ENCODE measurements at places on chromosomes 4 and X.

DNA sequence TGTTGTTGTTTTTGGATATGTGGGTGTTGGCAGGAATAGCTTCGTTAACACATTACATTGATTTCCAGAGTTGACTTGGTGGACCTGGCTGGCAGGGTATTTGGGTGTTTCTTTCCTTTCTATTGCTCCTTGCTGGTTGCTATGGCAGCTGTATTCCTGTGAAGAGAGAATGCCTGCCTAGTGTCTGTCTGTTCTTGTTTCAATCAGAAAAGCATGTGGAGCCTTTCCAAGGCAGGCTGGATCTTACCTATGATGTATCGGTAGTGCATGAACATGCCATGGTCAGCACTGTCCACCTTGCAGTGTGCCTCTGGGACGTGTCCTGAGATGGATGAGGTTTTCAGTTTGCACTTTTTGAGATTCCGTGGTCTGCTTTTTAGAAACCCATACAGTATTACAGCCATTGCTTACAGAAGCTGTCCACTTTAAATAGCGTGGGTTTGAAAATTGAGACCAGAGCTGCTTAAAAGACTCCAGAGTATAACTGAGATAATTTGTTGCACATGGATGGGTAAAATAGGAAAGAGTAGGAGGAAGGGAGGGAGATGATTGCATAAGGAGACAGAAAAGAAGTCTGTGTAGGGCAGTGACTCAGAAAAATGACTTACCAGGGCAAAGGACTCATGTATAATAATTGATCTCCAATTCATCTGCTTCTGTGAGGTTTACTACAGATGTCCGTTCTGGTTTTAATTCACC is 20.0 kb upstream of the AADAT start:
- DNase-seq = no peak

DNA sequence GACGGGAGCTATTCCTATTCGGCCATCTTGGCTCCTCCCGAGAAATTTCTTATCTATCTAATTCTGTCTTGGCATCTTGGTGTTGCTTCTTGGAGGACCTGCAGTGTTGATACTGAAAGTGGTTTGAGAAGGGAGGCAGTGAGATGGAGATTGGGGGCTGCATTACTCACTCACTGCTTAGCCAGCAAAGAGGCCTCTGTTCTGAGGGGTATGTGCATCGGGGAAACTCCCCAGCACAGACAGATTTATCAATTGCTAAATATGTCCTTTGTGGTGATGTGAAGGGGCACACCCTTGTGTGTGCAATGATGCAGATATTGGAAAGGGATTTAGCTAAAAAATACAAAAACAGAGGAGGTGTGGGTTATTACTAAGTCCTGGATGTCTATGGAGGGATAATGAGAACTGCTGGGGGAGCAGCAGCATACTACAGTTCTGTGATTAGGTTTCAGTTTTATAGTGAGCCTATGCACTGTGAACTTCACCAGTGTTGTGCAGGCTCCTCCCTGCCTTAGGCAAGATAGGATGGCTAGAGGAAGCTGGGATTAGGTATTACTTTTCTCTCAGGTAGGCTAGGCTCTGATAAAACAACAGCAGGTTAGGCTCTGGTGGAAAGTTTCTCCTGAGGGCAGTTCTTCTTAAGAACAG is 279.0 kb downstream of the HS3ST1 start:
- DNase-seq = no peak

DNA sequence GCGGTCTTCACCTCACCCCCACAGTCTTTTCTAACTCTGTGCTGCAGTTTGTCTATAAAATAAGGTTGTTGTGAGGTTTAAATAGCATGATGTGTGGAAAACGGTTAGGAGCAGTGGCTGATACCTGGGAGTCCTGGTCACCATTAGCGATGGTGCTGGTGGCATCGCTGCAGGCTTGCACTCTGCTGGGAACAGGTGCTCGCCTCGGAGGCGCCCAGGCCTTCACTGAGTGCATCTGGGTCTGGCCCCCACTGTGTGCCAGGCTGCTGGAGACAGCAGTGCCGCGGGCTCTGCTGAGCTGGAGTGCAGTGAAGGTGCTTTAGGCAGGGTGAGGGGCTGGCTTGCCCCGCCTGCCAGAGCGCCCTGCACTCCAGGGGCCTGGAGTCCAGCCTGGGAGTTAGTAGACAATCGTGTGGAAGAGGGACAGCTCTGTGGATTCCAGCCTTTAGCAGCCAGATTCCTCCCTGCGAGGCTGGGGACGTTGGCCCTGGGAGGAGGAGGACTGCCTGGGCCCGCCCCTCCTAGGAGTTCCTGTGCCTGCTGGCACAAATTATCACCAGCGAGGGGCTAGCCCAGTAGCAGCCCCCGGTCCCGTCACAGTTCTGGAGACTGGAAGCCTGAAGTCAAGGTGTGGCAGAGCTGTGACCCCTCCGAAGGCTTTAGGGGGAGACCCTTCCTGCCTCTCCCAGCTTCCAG is 7.3 kb downstream of the RGS12 start:
- no peak for DNase-seq

DNA sequence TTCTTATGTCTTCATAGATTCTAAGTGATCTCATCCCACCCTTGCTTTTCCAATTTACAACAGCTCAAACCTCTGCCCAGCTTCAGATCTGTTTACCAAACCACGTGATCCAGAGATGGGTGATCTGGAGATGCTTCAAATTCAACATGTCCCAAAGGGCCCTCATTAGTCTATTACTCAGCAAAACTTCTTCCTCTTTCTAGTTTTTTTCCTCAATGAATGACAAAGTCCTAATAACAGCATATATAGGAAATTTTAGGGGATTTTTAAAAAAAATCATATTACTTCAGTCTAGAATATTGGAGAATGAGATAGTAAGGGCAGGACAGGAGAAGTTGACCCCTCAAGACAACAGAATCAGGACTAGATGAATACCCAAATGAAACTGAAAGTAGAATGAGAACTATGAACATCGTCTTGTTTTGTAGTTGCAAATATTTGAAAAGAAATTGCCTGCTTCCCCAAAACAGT is 127.1 kb downstream of the CFAP299 start:
- no peak for DNase-seq

- no peak for DNase-seq
Measured at GRCh38 chr4:24274381-24274941, 309.9 kb downstream of the DHX15 start.
